ENCODE measurements at places on chromosomes 11 and 22. TPM values are rescaled to one million over a fixed set of nuclear protein-coding genes. Genes with fewer than 3 reads are reported as not detected.

The MMP10 gene
- total RNA-seq: 8.7 TPM

The TRIM48 gene
- total RNA-seq: not detected

The HTR3B gene
- total RNA-seq: not detected

The MMP13 gene
- not detected for total RNA-seq

The ANKK1 gene
- 0.50 TPM for total RNA-seq

The LRRC10B gene
- not detected for total RNA-seq

The CASP5 gene
- not detected for total RNA-seq

The TMEM132A gene
- total RNA-seq: 616 TPM

The FDXACB1 gene
- total RNA-seq: 3.7 TPM

The LMO2 gene
- 2.5 TPM for total RNA-seq

The WT1 gene
- total RNA-seq: 8.5 TPM

The NUDT8 gene
- 5.1 TPM for total RNA-seq

The OR5J2 gene
- total RNA-seq: not detected

The CHRM4 gene
- 0.29 TPM for total RNA-seq

The WBP2NL gene
- total RNA-seq: 2.6 TPM

The FAM111B gene
- total RNA-seq: 3.2 TPM

The SYT8 gene
- total RNA-seq: not detected

The OR52I1 gene
- not detected for total RNA-seq

The MRGPRX4 gene
- not detected for total RNA-seq

The SVIP gene
- 9.2 TPM for total RNA-seq

The FLRT1 gene
- 0.14 TPM for total RNA-seq

The ADAMTS8 gene
- total RNA-seq: not detected

The KRTAP5-10 gene
- not detected for total RNA-seq

The GPR83 gene
- not detected for total RNA-seq

The TLCD5 gene
- total RNA-seq: 9.3 TPM

The P2RX3 gene
- total RNA-seq: not detected

The FOLR2 gene
- total RNA-seq: not detected

The KIAA0930 gene
- 61.1 TPM for total RNA-seq

The L3MBTL2 gene
- 28.5 TPM for total RNA-seq

The PARVA gene
- 45.9 TPM for total RNA-seq

The UPK3A gene
- total RNA-seq: not detected

The SIK3 gene
- 16.5 TPM for total RNA-seq

The IFITM2 gene
- total RNA-seq: 55.0 TPM

The APOBEC3H gene
- not detected for total RNA-seq

The GLB1L3 gene
- total RNA-seq: 0.75 TPM

The MMP27 gene
- not detected for total RNA-seq

The APOBEC3G gene
- total RNA-seq: 8.1 TPM

The LYVE1 gene
- 0.27 TPM for total RNA-seq

The CLTCL1 gene
- total RNA-seq: 25.9 TPM

The TEX12 gene
- not detected for total RNA-seq

The DGCR8 gene
- 35.7 TPM for total RNA-seq

The TUBA8 gene
- 2.2 TPM for total RNA-seq

The ZNF280B gene
- total RNA-seq: 4.0 TPM

The SEPTIN5 gene
- total RNA-seq: 10.1 TPM

The RAG2 gene
- total RNA-seq: not detected

The POU2AF2 gene
- not detected for total RNA-seq

All from kidney epithelial cell (primary cell).